ENCODE measurements at places on chromosomes 11 and 22.

DNA sequence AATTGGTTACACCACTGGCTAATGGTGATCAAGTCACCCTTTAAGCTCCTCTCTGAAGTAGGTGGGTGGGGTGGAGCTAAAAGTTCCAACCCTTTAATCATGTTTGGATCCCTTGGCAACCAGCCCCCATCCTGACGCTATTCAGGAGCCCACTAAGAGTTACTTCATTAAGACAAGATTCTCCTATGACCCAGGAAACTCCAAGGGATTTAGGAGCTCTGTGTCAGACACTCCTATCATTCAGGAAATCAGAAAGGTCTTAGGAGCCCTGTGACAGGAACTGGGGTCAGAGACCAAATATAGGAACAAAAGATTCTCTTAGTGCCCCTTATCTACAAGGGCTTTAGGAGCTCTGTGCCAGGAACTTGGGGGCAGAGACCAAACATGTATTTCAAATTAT, 141.3 kb downstream of the ATG16L2 start:
- no peak for DNase-seq

- no peak for DNase-seq
Observed at GRCh38 chr11:10117709-10118351, 176.2 kb downstream of the SBF2 start.

DNA sequence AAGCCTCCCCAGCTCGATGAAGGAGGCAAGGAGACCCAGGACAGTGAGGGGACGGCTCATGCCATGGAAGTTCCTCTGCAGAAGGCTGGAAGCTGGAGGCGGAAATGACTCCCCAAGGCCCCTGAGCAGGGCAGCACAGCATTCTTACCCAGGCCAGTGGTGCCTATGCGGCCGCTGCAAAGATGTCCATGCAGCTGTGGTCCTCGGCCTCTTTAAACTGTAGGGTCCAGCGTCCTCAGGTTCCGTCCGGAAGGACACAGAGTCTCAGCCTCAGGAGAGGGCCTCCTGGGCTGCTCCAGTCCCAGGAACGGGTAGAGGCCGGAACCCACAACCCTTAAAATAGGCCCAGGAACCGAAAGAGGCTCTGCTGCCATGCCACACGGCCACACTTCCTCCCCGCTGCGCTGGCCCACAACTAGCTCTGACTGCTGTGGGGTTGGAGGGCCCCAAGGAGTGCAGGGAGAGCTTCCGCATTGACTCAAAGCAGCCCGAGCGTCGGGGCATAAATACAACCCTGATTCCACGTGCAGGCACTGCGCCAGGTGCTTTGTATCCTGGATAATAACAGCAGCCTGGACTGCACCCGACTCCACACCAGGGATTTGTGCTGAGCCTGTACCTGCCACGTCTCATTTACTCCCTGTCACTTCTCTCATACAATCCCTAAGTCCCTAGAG, 5.5 kb downstream of the KIAA0930 start:
- DNase-seq = no peak

- no peak for DNase-seq
Observed at GRCh38 chr11:9200471-9200870, 64.7 kb downstream of the DENND5A start.

DNA sequence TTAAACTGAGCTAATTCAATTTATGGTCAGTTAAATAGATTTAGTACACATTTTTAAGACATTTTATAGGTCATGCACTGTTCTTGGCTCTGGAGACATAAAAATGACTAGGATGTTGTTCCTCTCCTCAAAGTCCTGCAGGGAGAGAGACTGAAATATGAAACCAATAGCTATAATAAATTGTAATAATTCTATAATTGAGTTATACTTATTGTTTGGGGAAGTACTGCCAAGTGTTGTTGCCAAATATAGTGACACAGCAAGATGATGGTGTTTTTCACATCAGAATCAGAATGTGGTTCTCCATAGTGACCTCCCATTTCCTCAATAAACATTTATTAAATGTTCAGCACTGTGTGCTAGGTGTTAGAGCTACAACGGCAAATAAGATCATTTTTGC, 470.6 kb downstream of the NTM start:
- no peak for DNase-seq

DNA sequence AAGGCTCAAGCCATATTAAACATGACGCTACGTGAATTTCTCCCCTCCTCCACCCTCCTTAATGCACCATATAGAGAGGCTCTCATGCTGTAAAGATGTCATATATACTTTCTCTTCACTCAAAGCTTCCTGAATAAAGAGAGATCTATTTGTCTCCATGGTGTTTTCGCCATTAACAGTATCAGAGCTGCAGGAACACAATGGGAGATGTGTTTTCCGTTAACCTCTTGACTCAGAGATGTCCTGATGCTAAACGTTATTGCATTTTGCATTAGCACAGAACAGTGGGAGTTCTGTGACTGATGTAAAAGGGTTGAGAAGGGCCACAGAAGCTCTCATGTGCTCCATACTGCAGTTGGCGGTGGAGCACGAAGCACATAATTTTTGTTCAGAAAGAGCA, 25.7 kb upstream of the BLID start:
- DNase-seq = no peak
